NCI-H1092 (cell line): ENCODE measurements at places on chromosomes 12 and 14.

GRCh38 chr12:82930301-82930700 lies 243.6 kb downstream of the TMTC2 start:
- no peak for DNase-seq

GRCh38 chr12:12483438-12483837 lies 79.2 kb downstream of the DUSP16 start:
- DNase-seq, result no peak

DNA sequence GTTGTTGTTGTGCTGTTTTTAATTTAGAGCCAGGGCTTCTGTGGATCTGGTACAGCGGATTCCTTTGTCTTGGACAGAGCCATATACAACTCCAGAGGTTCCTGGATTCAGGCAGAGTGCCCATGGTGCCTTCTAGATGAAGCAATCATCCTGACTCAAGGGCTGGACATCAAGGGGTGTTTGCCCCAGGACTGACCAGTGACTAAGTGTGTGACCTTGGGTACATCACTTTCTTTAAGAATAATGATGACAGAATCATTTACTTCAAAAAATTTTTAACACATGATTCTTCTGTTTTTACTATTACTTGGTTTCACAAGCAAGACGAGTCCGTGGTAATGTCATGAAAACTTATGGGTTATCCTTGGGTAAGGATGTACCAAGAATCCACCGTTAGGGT lies 397.3 kb downstream of the ZFP36L1 start:
- DNase-seq, result no peak

GRCh38 chr14:34872822-34873588 lies 2.2 kb downstream of the BAZ1A start:
- no peak for DNase-seq

GRCh38 chr12:54159140-54159539 lies 29.6 kb downstream of the SMUG1 start:
- peak; percentile 83 for DNase-seq

- DNase-seq, result no peak
These were observed 359.3 kb downstream of the BCL11B start for GRCh38 chr14:98912655-98913054.

DNA sequence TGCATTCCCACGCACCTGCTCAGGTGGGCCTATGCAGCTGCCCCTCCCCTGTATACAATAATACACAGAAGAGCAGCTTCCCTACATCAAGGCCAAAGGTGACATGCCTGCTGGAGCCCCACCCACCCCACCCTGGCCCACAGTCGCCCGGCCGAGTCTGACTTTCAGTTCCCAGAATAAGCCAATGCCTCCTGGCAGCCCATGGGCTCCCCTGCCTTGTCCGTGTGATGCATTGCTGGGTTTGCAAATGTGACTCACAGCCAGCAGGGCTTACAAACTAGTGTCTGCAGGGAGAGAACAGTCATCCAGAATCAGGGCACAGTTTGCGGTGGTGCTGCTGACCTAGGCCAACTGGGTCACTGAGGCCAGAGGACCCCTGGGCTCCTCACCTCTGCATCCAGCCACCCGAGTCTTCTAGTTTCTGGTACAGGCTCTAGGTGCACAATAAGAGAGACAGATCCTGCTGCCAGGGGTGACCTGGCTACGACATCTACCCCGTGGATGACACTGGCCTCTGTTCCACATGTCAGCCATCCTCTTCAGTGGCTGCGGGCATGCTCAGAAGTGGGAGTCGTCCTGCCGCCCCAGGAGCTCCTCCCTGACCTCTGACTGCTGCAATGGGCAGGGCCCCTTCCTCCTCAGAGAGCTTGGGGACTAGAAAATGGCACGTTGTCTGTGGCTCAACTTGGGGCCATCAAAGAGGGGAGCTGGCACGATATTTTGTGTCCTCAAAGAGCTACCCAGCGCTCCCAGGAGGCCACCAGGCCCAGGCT lies 84.5 kb downstream of the CHGA start:
- DNase-seq, result no peak

DNA sequence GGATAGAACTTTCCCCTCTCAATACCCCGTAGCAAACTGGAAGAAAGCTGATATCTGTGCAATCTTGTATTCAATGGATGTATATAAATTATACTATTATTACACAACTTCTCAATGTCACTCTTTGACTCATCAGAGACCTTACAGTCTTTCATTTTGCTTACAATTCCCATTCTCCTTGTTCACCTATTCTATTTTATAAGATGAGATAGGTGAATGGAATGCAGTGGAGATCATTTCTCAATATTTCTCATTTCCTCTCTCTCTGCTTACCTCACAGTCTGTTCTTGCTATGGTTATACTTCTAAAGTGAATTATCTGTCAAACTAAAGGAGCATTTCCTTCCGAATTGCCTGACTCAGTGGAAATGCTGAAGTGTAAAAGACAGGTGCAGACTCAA lies 14.9 kb downstream of the FOXA1 start:
- no peak for DNase-seq

DNA sequence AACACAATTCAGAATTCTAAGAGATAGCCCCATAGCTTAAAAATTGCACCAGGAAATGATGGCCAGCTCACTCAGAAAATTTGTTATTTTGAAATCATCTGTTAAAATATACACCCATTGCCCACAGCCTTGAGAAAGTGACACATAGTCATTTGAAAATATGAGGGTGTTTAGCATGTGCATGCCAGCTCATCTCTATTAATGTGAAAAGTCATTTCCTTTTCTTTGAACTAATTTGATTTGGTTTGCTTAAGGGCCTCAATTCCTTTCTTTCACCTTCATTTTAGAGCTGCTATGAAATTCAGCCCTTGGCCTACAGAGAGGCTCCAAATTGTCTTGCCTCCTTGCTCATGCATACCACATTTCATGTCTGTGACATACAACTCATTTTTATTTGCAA lies 241.4 kb downstream of the PHLDA1 start:
- no peak for DNase-seq

- no peak for DNase-seq
These were observed 27.2 kb upstream of the ACTN1 start for GRCh38 chr14:69006346-69006745.

- DNase-seq, result no peak
These were observed at the start of gene KDM5A for GRCh38 chr12:389142-390096. Gene KDM5A (minus strand): TSS chr12:389320. CDS start chr12:389091, 229 bp downstream.

DNA sequence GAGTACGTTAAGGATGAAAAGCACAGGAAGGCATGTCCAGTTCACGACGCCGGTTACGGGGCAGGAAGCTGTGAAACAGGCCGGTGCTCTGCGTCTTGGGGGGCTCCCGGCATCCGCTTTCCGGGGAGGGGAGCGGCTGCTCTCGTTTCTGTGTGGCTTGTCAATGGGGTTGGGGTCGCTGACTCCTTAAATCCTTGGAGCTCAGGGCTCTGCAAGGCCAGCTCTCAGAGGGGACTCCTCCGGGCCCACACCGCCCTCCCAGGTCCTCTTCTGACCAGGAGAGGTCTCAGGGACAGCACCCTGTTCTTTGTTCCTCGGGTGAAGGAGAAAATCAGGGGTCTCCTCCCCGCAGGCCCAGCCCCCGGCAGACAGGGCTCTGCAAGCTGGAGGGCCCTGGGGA lies 78.1 kb downstream of the GALNT9 start:
- no peak for DNase-seq

DNA sequence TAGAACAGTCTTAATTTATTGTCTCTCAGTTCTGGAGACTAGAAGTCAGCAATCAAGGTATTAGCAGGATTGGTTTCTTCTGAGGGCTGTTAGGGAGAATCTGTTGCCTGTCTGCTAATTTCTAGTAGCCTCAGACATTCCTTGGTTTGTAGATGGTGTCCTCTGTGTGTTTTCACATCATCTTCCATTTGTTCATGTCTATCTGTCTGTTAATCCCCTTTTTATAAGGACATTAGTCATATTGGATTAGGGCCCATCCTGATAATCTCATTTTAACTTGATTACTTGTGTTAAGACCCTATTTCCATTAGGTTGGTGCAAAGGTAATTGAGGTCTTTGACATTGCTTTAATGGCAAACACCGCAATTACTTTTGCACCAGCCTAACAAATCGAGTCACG lies 34.3 kb downstream of the TBC1D15 start:
- DNase-seq, result no peak

- no peak for DNase-seq
These were observed 2.5 kb downstream of the HNRNPA1 start for GRCh38 chr12:54282949-54283593.

DNA sequence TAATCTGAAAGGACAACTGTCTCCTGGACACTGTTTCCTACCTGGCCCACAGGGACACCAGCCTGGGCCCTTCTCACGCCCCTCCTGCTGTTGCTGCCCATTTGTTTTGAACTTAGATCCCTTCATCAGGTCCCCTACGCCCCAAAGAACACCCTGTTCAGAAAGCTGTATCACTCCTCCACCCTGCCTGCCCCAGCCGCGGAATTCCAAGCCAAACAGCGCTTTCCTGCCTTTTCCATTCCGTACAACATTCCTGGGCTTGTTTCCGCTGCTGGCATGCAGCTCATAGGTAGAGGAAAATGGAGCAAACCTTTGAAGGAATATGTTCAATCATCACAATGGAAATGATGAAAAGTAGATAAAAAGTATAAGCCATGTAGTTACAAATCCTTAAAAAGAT lies 12.8 kb upstream of the GSG1 start:
- no peak for DNase-seq

DNA sequence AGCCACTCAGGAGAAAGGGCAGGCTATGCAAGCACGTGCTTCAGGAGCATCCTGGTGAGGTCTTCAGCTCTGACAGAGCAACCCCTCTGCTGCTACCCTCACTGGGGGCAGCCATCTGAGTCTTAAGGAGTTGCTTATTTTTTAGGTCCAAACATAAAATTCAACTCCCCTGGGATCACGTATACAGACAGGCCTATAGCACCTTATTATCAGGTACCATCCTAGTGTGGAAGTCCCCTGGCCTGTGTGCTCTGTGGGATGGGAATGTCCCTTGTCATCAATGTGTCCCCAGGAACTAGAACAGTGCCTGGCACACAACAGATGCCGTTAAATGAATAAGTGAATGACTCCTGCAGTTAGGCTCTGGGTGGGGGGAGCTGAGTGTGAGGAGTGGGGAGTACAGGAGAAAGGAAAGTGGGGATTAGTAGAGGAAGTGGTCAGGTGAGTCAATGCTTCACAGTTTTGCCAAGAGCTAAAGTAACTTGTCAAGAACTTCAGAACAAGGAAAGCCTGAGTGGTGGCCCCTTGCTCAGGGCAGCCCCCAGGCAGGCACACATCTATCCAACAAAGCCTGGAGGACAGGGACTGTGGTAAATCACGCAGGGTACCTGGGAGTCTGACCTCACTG lies 33.5 kb downstream of the DAD1 start:
- no peak for DNase-seq

DNA sequence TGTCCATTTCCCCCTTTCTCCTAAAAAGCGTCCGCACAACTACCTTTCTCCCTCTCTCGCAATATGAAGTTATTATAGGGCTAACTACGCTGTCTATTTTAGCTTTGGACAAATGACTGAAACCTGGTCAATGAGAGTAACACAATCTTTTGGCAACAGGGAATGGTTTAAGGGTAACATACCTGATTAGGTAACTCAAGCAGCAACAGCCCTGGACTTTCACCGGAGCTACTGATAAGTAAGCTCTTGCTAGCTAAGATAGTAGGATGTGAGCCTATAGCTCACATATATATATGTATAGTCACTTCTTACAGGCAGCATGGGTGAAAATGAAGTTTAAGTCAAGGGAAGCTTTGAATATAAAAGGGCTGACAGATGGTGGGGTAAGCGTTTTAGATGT lies 313.0 kb downstream of the CEP128 start:
- no peak for DNase-seq

DNA sequence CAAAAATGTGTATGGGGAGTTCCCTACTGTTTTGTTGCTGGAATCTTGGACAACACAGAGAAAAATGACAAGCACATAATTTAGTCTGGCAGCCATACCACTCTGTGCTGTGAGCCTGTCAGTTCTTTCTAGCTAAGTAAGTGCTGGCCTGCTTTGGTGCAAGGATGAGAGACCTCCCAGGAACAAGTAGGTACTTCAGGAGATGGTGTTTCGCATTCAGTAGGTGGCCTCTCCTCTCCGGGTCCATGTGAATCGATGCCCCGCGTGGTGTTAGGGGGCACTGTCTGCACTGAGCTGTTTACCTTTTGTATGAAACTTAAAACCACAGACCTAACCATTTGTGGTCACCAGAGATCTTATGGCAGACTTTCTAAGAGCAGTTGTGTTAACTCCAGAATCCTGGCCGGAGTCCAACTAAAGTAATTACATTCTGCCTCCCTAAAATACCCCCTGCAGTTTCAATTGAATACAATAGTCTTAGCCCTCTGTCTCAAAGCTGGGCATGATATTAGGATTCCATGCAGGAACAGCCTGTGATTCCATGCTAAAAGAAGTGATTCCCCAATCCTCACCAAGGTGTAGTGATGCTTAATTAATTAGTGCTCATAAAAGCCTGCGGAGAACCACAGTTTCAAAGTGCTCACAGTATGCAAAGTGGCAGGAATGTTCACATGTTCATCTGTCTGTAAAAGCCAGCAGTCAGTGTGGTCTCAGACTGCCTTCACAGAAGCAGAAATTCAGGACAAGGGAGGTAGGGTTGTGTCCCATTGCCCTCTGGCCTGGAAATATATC lies 64.2 kb downstream of the LLPH start:
- no peak for DNase-seq

DNA sequence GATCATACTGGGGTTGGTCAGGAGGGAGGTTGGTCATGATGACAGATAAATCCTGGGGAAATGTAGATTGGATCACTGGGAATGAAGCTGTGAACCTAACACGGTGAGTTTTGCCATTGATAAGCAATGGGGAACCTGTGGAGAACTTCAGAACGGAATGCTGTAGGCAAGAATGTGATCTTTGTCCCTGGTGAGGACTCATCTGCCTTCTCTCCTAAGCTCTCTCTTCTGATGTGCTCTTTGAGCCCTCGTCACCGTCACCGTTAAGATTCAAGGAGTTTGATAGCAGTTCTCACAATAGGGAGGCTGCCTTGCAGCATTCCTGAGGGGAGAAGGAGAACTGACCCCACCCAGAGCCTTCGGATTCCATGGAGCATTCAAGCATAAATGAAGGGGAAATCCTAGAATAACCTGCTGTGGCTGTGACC lies 217.6 kb downstream of the ANO6 start:
- DNase-seq, result no peak

DNA sequence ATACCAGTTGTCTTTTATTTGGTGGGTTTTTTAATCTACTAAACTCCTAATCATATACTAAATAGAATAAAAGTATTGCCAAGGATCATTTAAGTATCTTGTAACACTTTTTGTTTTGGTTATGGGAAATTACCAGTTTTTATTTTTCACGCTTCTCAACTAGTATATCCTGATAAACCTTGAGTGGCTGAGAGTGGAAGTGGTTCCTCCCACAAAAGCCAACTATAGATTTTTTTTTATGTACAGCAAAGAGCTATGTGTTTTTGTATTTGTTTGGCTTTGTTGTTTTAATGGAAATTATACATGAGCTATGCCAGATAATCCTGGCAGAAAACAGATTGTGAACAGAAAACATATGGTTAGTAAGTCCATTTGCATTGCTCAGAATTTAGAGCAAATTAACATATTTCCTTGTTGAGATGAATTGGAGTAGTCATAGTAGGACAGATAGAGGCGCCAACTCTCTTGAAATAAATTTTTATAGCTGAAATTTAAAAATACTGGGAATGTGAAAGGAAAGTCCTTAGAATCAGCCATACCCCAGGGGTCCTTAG lies 60.9 kb upstream of the PSMA6 start:
- DNase-seq, result no peak

- no peak for DNase-seq
These were observed 1058.4 kb downstream of the LRFN5 start for GRCh38 chr14:42665083-42665482.
